ENCODE measurements at places on chromosomes 5 and 9.

DNA sequence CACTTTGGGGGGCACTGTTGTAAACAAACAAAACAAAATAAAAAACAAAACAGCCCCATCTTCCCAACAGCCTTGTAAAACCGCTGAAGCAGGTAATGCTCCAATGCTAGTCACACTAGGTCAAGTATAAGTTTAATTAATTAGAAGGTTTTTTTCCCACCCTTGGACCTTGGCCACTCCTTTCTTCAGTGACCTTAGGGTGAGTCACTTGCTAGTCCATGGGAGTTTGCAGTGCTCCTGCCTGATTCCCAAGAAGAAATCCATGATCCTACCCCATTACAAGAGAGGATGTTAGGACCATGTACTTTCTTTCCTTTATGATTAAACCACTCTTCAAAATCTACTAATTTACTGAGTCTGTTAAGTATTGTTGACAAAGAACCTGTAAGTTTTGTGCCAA lies 192.2 kb upstream of the CDKN2B start:
- no peak for DNase-seq

- DNase-seq = no peak
Measured at GRCh38 chr5:173868096-173868880, 19.9 kb upstream of the CPEB4 start.

- DNase-seq = peak; percentile 6
Measured at GRCh38 chr5:125026867-125027731, 280.7 kb upstream of the ZNF608 start.

DNA sequence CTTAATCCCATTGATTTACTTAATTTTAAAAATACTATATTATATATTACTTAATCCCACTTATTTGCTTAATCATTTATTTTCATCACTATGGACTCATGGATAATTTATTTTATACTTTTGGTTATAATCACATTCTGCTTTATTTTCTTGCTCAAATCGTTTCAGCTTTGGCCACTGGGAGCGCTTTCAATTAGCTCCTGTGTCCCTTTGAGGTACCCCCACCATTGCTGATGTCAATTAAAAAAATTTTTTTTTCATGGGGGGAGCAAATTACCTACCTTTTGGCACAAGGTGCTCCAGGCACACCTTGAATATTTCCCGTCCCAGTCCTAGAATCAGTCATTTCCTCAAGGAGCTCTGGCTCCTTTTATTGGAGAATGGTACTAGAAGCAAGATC lies 1.4 kb upstream of the TRIO start:
- no peak for DNase-seq

GRCh38 chr5:90740244-90740799 lies 181.7 kb downstream of the ADGRV1 start:
- DNase-seq = no peak

DNA sequence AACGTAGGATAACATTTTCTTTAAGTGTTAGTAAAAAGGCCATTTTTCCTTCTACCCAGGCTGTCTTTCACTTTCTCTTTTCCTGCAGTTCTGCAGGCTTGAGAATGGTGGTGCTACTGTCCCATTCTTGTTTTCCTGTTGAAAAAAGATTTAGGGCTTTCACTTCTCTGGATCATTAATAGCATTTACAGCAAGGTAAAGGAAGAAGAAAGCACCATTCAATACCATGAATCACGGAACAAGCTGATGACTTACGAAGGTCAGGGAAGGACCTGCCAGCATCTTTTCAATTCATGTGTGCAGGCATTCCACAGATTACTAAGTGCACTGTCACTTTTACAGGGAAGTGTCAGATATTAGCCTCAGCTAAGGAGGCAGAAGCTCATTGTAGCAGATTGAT lies 292.8 kb downstream of the YTHDC2 start:
- DNase-seq = no peak

DNA sequence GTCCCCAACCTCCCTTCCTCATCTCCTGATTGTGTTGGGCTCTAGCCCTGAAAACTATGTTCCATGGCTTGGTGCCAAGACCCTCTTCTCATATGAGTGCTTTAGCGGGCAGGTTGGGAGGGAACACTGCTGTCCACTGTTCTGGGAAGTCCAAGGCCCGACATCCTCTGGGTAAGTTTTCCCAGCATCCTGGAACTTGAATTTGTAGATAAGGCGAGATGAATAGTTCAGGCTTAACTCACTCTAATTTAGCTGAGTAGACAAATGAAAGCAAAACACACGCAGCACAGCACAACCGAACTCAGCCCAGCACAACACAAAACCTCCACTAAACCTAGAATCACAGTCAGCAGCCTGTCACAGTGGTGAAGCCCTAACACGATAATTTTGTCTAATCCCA lies 95.3 kb upstream of the SLC28A3 start:
- no peak for DNase-seq

- no peak for DNase-seq
Measured at GRCh38 chr9:97961361-97961760, 21.8 kb upstream of the ANP32B start.

DNA sequence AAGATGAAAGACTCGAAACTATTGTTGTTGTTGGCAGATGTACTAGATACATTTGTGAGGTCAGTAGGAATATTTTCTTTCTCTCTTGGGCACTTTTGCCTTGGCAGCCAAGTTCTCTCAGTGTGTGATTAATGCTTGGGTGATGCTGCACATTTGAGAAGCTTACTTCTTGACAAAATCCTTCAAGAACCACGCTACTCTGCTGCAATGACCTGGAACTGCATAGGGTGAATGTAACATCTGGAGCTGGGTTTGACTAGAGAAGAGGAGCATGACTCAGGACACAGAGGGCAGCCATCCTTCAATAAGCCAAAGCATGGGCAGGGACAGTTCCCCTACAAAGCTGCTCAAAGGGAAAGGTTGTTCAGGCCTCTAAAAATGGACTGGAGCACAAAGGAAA lies 75.5 kb upstream of the PUM3 start:
- no peak for DNase-seq

- no peak for DNase-seq
Measured at GRCh38 chr9:21479152-21479702, 2.9 kb downstream of the IFNE start.

DNA sequence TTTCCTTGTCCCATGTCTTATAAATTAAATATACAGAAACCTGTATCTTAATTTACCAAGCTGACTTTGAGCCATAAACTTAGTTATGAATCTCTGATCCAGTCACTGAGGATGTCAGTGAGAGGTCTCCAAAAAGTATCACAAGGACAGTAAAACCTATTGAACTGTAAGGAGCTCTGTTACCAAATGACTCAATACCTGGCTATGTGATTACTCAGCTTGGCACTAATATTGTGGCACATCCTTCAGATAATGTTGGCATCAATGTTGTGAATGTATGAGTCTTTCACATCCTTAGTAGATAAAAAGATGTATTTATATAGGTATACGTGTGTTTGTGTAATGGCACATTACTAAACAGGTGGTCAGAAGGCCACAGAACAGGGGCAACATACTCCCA lies 18.0 kb upstream of the CAPSL start:
- no peak for DNase-seq

DNA sequence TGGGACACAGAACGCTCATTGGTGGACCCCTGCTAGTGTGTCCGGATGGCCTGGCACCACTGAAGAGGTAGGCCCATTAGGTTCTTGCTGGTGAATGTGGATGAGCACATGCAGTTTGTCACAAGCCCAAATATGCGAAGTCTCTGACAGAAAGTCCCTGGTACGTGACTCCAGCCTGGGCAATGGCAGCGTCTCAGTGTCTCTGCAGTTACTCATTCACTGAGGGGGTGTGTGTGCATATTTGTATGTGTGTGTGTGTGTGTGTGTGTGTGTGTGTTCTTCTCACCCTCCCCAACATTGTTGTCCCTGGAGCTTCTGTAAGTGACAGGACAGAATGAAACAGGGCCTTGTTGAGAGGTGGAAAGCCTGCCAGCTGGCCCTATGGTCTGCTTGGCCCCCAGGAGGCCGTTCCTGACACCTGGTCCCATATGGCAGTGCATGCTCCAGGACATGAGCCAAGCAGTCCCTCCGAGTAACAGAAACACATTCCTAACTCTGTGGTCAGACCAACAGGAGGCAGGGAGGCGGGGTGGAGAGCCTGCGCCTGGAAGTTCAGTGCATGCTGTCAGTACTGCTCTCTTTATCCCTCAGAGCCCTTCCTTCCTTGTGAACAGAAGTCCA lies 169.9 kb downstream of the SLC28A3 start:
- DNase-seq = no peak

DNA sequence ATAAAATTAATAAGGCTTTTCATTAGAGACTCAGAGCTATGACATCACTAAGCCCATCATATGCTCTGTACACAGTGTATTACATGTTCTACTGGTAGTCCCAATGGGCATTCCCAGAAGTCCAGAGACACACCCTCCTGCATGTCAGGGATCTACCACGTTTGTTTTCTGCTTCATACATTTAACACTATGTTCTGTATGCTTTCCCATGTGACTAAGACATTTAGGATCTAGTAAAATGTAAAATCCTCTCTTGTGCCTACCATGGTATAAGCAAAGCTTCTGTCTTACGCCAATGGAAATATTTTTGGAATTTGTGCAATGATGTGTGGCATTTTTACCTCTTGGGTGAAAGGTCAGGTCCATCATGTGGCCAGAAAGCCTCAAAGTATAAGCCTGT lies 192.4 kb downstream of the ADAMTSL1 start:
- DNase-seq = no peak

DNA sequence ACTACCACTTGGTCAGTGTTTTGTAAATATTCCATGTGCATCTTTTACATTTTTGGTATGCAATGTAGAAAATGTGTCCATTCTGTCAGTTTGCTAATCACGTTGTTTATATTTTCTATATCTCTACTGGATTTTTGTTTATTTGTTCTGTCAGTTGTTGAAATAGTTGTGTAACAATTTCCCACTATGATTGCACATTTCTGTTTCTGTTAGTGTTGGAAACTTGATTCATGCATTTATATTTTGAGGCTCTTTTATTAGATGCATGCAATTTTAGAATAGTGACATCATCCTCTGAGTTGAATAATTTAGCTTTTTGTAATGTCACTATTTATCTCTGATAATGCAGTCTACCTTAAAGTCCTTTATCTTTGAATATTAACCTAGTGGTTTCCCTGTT lies 25.8 kb upstream of the LECT2 start:
- no peak for DNase-seq

DNA sequence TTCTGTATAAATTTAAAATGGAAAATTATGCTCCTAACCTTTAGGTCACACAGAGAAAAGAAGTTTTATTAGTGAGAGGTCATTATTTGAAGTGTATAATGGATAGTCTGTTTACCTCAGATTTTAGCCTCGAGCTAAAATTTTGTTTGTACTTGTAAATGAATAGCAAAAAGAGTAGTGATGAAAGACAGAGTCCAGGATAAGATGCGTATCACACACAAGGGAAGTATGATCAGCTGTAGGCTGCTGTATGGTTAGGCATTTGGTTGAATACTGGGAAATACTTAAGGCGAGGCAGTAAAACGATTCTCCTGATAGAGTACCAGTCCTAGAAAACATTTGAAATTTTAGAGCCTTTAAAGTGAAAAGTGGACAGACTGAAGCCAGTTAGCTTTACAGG lies 92.7 kb downstream of the FBXL7 start:
- no peak for DNase-seq

GRCh38 chr9:126907058-126907457 lies 7.5 kb upstream of the RALGPS1 start:
- DNase-seq = no peak

GRCh38 chr9:1231998-1232919 lies 182.1 kb downstream of the DMRT2 start:
- no peak for DNase-seq

- peak; percentile 30 for DNase-seq
Measured at GRCh38 chr9:91489361-91489899, 65.8 kb upstream of the NFIL3 start.

GRCh38 chr9:36470643-36471290 lies 70.7 kb upstream of the RNF38 start:
- no peak for DNase-seq

DNA sequence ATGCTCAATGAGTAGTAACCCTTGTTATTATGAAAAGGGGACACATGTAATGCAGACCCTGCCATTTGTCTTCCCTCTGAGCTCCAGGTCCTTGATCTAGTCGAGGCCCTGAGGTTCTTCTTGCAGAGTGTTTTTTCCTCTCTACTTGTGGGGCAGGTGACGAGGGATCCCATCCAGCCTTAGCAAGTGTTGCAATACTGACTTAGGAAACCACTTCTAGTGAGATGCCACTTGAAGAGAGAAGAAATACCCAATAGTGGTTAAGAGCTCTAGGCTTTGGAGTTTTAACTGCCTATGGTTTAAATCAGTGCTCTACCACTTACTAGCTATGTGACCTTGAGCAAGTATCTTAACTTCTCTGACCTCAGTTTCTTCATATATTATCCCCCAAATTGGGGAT lies 10.2 kb downstream of the PPARGC1B start:
- no peak for DNase-seq

DNA sequence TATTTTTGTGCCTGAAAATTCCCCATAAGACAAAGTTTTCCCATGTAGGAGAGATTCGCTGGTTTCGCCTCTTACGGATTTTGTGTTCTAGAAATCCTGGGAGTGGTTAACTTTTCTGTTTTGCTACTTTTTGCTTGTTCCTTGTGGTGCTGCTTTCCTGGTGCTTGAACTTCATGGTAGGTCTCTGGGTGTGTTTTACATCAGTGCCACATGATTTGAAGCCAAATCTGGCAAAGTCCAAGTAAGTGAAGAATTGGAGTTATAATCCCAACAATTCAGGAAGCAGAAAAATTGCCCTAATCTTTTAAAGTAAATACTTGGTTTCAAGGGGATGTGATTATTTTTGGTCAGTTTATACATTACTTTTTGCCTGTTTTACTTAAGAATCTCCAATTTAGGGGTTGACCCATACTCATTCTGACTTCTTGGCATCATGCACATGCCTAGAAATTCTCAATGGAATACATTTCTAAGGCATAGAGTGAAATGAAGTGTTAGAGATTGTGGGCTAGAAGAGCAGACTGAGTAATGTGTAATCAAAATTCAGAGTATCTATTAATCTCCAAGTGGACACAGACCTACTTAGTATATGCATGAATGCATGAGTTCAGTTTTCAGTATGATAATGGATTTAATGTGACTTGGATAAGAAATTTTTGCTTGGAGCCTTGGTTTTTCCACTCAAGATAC lies 189.7 kb downstream of the CSNK1G3 start:
- no peak for DNase-seq

- no peak for DNase-seq
Measured at GRCh38 chr5:55441107-55441771, 93.5 kb downstream of the PLPP1 start.

- DNase-seq = no peak
Measured at GRCh38 chr9:34123682-34124081, 2.8 kb downstream of the DCAF12 start.

DNA sequence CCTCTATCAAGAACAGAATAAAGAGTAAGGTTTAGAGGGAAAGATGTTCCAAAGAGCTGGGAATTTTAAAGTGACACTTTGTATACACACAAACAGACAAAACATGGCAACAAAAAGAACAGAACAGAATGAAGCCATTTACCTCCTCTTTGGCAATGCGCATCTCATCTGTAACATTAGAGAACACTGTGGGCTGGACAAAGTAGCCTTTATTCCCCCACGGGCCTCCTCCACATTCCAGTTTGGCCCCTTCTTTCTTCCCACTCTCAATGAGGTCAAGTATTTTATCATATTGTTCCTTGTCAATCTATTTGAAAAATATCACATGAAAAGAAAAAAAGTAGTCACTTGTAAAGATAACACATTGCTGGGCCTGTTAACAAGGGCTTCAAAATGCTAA lies 41.0 kb downstream of the ALDH1A1 start:
- no peak for DNase-seq

All from NCI-H2227 treated with DMSO at 0.1 percent for 48 hours (cell line).